ENCODE measurements at places on chromosomes 7 and 10.
A peak's percentile ranks its signal among the peaks of the same experiment; 100 is the strongest.

DNA sequence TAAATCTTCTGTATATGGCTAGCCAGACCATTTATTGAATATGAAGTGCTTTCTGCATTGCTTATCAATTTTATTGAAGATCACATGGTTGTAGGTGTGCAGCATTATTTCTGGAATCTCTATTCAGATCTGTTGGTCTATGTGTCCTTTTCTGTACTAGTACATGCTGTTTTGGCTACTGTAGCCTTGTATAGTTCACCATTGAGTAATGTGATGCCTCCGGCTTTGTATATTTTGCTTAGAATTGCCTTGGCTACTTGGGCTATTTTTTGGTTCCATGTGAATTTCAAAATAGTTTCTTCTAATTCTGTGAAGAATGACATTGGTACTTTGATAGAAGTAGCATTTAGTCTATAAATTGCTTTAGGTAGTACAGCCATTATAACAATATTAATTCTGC lies 1187.2 kb downstream of the XPNPEP1 start:
- DNase-seq, result no peak

- peak; percentile 91 for DNase-seq
These were observed 95.7 kb downstream of the RBM20 start for GRCh38 chr10:110739811-110740271.

DNA sequence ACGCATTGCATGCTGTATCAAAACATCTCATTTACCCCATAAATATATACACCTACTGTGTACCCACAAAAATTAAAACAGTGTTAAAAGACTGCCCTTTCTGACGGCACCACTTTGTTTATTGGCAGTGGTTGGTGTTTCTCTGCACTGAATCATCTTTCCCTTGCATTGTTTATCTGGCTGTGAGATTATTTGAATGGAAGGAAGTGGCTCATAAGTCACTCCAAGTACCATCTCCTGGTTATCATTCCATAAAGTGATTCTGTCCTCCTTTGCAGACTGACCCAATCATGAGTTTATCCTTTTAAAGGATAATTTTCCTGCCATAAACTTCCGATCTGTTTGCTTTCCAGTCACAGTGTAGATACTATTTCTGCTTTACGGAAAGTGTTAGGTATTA lies 183.8 kb downstream of the CAMK1D start:
- DNase-seq, result no peak

DNA sequence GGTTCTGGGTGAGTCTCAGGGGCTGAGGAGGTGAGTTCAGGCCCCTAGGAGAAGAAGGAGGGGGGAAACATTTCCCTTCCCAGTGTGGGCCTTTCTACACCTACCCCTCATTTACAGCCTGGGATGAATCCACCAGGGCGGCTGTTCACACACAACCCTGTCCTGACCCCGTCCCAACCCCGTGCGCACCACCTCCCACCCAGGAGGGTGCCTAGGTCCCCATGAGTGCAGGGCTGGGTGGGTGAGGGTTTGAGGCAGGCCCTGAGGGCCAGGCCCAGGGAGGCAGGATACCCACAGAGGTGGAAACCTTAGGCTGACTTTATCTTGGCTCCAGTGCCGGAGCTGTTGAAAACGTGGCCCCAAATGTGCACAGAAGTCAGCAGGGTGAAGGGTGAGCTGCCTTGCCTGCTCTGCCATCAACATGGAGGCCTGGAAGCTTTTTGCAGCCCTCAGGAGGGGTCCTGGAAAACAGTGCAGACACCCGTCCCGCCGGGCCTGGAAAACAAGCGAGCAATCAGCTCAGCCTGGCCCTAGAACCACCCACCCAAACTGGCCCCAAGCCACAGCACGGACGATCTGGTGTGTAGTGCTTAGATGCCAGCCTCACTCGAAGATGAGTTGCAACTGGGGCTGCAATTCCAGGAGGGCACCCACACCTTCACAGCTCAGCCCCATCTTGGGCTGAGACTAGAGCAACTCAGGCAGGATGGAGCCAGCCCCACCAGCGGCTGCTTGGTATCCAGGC lies 9.3 kb upstream of the RET start:
- no peak for DNase-seq

GRCh38 chr10:44439239-44439957 lies 54.5 kb upstream of the CXCL12 start:
- no peak for DNase-seq

DNA sequence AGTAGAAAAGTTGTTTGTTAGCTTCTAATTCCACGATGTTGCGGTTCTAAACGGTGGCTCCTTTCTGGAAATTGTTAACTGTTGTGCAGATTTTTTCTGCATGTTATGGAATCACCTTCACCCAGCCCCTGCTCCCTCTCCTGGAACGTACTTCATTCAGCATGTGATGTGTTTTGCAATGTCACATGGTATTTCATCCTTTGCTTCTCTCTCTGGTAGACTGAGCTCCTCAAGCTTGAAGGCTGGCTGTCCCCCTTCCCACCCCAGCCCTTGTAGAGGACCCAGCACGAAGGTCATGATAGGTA lies 4.4 kb downstream of the PPP2R2D start:
- DNase-seq, result no peak

DNA sequence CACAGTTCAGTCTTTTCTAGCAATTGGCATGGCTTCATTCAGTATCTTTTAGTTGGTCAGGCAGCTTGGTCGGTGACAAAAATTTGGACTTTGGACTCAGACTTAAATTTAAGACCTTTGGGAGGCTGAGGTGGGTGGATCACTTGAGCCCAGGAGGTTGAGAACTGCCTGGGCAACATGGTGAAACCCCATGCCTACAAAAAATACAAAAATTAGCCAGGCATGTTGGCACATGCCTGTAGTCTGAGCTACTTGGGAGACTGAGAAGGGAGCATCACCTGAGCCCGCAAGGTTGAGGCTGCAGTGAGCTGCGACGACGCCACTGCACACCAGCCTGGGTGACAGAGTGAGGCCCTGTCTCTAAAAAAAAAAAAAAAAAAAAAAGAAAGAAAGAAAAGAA lies 19.5 kb upstream of the ITPRID1 start:
- DNase-seq, result no peak

- no peak for DNase-seq
These were observed 227.4 kb upstream of the PLPP4 start for GRCh38 chr10:120229641-120230040.

GRCh38 chr10:56123247-56123646 lies 237.8 kb downstream of the ZWINT start:
- DNase-seq, result no peak

DNA sequence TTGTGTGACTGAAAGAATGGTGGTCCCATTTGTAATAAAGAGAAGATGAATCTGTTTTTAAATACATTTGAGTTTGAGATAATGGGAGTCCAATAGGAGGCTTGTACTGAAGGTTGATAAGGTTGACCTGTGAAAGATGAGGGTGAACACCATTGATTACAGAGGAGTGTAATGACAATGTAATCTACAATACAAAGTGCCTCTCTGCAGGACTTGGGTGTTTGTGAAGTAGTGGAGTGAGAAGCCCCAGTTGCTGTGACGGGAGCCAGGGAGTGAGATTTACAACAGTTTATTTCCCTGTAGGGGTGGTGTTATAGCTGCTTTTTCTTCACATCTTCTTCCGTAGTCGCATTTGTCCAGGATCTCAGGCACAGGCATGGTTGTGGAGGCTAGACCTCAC lies 189.9 kb downstream of the EXOC4 start:
- DNase-seq, result no peak

DNA sequence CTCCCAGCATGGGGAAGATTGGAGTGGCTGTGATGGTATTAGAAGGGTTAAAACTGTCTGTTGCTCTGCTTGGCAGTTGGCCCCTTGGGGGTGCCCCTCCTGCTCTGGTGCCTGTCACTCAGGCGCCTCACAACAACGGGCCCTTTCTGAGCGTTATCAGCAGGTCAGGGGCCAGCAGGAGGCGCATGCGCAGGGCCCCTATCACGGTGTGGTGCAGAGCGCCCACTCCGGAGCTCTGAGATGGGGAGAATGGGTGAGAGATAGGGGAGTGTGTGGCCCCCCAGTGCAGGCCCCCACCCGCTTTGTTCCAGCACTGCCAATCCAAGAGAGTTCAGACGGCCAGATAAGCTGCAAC lies 24.8 kb downstream of the GBX1 start:
- DNase-seq, result no peak

DNA sequence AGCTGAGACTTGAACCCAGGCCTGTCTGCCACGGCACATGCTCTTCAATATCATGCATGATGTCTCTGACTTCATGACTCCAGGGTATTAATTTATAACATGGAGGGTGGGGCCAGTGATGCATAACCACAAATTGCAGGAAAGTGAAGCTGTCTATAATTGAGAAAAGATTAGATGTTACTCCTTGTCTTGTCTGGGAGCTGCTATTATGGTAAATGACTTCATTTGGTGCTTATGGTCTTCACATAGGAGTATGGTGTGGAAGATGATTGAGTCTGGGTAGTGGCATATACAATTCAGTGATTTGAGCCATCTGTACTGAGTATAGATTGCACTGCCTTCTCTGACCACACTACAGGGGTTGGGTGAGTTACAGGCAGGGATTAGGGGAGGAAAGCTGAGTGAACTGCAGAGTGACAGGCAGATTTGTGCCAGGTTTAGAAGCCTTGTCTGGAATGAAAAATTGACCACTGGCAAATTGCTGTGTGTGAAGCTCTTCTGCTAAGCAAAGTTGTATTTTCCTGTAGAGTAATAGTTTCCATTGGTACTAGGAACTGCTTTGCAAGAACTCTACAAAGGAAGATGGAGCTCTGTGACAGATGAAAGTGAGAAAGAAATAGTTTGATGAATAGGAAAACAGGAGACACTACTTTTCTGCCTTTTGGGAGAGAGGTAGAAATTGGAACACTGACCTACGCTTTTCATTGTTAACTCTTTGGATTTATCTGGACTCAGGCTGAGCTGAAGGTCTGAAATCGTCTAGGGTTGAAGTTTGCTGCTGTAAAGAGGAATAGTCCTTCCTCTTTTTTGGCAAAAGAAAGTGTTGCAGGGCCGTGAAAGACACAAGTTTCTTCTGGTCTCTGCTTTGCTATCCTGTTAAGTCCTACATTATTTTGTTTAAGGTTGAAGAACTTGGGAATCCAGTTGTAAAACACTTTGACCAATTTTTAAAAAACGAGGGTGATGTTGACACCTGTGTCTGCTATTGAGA lies 2.7 kb downstream of the SND1 start:
- no peak for DNase-seq

DNA sequence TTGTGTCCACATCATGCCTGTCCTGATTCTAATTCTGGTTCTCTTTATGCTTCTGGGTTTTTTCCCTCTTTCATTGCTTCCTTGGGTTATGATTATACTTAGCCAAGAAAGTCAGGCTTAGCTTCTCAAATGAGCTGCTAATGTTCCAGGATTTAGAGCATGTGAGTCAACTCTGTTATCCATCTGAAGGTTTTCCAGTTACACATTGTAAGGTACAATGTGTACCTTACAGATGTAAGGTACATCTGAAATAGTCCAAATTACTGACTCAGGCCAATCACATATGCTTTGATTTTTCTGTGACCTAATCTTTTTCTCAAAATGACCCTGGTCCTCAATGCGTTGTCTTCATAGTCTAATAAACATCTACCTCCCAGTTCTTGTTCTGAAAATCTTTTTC lies 13.3 kb upstream of the MIOS start:
- no peak for DNase-seq

- DNase-seq, result no peak
These were observed 1.4 kb downstream of the MYO1G start for GRCh38 chr7:44977304-44977958.

DNA sequence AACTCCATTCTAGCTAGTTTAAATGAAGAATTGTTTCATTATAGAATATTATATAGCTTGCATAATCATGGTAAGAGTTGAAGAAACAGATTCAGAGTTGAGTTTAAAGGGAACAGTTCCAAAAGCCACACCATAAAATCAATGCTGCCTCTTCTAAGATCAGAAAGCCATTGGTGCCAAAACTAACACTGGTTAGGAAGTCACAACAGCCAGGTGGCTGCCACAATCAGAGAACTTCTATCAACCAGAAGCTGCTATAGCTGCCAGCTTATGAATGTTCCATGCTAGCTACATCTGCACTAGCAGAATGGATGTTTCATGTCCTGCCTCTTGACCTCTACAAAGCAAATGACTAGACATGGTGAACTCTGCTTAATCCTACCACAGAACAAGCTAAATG lies 583.1 kb upstream of the LRRN3 start:
- no peak for DNase-seq

GRCh38 chr7:1103009-1103788 lies 15.3 kb downstream of the GPER1 start:
- DNase-seq, result no peak

DNA sequence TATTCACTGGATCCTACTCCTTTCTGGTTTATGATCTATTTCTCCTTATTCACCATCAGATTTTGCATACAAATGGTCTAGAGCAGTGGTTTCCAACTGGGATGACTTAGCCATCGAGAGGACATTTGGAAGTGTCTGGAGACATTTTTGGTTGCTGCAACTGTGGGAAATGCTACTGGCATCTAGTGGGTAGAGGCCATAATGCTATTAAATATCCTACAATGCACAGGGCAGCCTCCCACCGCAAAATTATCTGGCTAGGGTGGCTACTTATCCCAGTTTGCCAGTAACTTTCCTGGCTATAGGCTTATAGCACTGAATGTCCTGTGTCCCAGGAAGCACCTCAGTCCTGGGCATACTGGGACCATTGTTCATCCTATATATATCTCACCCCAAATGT lies 21.5 kb upstream of the DDX50 start:
- no peak for DNase-seq

DNA sequence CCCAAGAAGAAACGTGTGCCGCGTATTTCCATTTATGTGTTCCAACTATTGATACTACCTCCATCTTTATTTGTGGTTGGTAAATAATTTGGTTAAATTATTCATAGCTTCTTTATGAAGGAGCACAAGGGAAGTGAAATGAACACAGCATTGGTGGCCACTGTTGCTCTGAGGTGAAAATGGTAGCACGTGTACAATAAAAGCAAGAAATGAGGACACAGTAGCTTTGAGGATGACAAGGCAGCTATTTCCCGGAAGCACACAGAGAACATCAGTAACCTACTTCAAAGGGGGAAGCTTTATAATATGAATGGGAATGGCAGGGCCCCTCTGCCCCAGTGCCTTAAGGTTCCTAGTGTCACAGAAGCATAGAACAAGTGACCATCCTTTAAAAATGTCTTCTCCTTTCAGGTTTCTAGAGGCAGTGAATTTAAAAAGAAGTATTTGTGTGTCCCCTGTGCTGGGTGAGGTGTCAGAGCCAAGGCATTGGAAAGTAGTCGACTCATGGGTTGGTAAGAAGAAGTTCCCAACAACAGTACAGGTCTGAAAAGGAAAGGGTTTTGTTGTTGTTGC lies 78.8 kb downstream of the SGMS1 start:
- DNase-seq, result no peak

All from COLO829 (cell line).